ENCODE measurements at places on chromosomes 4 and X.

GRCh38 chr4:39308611-39309010 is 57.6 kb downstream of the RFC1 start:
- no peak for DNase-seq

GRCh38 chrX:48459483-48459882 is 10.6 kb downstream of the SLC38A5 start:
- no peak for DNase-seq

DNA sequence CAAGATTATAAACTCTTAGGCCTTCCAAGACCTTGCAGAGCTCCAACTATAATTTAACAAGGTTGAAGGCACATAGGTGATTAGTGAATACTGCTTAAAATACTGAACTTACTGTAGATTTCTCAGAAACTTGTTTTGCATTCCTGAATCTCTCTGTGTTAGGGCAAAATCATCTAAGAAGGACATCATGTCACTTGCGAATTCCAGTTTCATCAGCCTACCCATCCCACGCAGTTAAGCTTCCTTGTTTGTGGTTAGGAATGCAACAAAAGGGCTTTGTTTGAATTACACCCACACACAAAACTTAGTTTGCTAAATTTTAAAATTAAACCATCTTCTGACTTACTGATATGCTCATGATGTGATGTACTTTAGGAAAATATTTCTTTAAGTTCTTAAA is 174.0 kb downstream of the SOWAHB start:
- no peak for DNase-seq

DNA sequence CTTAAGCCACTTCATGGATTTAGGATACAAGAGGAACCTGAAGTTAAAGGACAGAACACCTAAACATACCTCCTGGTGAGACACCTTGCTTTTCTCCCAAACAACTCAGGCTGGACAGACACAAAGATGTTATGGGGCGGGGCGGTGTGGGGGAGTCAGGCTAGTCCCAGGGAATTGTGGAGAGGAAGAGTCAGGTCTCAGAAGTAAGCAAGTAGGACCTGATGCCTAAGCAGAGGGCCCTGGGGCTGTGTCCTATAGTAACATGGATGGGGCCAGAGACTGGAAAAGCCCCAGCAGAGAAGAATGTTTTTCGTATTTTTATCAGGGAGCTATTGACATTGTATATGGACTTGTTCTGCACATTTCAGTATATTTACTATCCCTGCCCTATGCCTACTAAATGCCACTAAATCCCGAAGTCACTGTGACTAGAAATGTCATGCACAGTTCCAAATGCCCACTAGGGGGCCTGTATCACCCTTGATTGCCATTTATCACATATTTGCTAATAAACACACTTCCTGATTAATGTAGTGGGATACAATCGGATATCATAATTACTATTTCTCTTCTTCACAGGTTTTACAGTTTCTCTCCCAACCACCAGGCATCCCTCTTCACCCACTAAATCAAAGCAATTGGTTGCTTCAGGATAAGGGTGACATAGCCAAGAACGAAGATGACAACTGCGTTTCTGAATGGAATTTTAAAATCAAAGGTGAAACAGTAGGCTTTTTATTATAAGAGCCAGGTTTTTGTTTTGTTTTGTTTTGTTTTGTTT is 23.8 kb upstream of the ARHGAP10 start:
- peak; percentile 41 for DNase-seq

DNA sequence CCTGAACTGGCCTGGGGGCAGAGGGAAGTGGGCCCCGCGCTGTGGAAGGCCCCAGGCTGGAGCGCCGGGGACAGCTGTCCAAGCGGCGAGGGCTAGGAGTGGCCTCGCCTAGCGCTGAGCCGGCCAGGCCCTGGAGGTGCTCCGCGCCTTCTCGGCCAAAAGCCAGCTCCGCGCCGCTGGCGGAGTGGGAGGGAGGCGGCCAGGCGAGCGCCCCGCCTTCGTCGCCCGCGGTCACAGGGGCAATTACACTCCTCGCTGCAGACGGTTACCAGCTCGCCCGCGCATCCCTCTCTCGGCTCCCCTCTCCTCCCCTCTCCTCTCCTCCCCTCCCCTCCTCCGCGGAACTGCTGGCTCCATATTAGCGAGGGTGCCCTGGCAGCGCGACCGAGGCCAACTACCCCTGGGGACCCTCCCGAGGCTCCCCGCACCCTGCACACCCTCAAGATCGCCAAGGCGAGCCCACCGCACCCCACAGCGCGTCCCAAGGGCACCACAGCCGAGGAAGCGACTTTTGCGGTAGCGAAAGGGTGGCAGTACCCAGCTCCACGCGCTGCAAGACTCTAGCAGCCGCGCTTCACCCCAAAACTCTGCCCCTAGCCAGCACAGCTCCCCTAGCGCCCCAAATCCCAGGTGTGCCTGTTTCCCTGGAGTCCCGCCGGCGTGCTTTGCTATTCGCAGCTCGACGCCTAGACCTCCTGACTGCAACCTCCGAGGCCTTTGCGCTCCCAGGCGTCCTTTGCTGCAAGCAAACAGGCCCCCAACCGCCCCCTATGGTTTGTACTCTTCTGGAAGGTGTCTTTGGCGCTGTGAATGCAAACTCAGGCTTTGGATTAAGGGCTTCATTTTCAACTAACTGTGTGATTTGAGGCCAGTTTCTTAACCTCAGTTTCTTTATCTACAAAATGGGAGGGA is 91.4 kb downstream of the BCOR start:
- no peak for DNase-seq

GRCh38 chr4:163175971-163176958 is 9.6 kb upstream of the NAF1 start:
- DNase-seq, result no peak

DNA sequence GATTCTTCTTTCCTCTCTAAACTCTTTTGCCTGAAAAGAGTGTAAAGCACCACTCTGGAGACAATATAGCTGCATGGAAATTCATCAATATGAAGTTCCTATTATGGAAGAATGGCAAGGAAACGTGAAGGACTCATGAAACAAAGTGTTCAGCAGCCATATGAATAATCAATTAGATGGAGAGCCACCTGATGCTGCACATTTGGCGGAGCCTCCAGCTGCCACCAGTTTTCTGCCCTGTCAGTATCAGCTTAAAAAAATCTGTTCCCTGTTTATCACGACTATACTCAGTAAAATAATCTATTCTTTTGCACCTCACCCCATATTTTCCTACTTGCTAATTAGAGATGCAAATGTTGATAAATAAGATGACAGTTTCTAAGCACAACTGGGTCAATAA is 276.0 kb downstream of the UNC5C start:
- no peak for DNase-seq

DNA sequence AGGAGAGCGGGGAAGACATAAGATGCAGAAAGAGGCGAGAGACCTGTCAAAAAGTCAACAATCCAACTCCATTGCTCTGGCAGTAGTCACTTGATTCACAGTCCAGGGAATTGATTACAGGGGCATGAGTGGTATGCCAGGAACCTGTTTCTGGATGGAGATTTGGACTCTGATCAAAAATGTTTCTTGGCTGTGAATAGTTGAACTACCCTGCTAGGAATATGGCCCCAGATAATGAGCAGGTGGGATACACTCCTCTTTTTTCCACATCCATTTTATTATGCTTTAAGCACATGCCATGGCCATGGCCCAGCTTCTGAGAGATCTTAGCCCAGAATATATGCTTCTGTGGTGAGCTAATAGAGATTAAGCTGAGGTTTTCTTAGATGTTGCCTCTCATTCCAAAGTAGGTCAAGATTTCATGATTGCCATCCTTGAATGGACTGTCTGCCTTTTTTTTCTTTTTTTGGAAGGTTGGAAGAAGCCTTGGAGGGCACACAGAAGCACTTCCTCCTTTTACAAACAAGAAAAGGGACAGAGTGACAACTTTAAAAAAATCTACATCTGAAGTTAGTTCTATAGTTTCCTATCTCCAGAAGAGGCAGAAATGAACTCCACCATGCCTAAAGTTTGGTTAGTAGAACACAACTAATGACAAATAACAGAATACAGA is 121.9 kb downstream of the KIT start:
- DNase-seq, result no peak

DNA sequence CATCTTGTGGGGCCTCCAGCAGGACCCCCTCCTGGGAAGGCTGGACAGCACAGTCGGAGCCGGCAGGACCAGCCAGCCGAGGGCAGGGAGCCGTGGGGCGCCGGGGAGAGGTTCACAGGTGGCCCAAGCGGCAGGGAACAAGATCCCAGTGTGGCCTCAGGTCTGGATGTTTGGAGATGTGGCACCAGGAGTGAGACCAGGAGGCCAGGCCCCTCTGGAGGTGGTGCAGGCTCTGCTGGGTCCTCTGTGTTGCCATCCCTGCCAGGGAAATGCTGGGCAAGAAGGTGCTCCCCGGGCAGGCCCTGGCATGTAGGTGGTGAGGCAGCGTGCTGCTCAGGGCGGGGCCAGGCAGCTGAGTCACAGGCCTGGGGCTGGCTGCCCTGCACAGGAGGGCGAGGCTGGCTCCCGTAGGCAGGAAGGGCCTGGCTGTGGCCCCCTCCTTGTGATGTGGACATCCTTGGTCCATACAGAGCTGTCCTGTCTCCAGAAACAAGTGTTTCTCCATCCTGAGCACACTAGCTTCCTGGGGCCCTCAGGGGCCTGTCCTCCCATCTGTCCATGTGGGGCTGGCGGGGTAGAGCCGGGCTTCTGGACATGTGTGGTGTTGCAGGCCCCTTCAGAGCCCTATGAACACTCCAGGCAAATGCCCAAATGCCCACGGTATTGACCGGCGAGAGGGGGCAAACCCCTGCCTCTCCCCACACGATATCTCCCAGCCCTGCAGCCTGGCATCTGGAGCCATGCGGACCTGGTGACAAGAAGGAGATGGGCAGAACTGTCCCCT is 4.8 kb upstream of the HGFAC start:
- DNase-seq, result no peak

DNA sequence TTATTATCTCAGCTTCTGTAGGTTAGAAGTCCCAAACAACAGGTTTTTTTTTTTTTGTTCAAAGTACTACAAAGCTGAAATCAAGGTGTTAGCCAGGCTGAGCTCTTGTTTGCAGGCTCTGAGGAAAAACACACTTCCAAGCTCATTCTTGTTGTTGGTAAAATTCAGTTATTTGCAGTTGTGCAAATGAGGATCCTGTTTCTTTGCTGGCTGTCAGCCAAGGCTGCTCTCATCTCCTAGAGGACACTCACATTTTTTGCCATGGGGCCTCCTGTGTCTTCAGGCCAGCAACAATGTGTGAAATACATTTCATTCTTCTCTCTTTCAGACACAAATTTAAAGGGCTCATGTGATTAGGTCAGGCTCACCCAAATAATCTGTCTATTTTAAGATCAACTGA is 60.3 kb upstream of the HSD17B10 start:
- DNase-seq, result no peak

- no peak for DNase-seq
Measured at GRCh38 chr4:25513814-25514213, 136.8 kb downstream of the ANAPC4 start.

DNA sequence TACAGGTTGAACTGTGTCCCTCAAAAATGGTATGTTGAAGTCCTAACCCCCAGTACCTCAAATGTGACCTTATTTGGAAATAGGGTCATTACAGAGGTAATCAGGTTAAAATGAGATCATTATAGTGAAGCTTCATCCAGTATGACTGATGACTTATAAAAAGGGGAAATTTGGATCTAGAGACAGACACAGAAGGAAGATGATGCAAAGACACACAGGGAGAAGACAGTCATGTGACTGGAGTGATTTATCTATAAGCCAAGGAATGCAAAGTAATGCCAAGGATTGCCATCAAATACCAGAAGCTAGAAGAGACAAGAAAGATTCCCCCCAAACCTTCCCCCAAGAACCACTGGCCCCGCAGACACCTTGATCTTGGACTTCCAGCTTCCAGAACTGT is 155.2 kb downstream of the RBMX2 start:
- no peak for DNase-seq
